Progenitor cell of endocrine pancreas (in vitro differentiated cells): ENCODE measurements at places on chromosomes 4 and X.

GRCh38 chr4:176734461-176734860 is 58.3 kb downstream of the VEGFC start:
- no peak for DNase-seq

DNA sequence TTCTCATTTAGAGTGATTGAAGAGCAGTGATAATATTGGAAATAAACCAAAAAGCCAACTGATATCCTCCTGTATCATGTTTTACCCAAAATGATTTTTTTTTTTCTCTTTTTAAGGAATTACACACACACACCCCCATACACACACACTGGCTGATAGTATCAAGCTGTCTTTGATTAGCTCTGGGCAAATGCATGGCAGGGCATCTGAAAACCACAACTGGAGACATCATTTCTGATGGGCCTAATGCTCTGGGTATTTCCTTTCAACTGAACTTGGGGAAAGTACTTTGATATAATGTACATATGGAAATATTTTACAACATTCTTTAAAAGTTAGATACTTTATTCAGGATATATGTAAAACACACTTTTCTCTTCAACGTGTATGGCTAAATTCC is 14.2 kb upstream of the OSTC start:
- DNase-seq, result no peak

- no peak for DNase-seq
Observed at GRCh38 chr4:3759236-3759635, 6.9 kb upstream of the ADRA2C start.

DNA sequence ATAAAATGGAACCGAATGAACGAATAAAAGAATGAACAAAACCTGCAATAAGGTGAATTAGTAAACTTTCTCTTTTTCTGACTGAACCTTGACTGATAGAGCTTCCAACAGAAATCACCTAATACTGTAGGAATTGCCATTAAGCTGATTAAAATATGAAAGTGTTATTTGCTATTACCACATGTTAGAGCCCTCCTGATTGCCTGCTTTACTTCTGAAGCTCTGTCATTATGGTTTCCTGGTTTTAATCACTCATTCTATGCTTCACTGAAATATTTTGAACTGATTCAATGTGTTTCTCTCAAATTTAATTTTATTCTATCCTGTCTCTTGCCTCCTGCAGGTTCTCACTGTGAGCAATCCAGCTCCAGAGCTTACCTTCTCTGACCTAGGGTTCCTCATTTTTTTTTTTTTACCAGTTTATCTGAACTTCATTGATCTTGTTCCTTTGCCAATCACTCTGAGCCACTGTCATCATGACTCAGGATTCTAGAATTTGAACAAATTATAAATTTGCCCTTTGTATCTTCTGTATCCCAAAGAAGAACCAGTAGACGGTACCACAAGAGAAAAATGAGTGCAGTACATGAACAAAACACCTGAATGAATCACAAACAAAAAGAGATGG is 48.1 kb upstream of the UGT2B15 start:
- DNase-seq, result no peak

GRCh38 chr4:14716691-14717090 is 285.6 kb upstream of the CPEB2 start:
- DNase-seq, result no peak

DNA sequence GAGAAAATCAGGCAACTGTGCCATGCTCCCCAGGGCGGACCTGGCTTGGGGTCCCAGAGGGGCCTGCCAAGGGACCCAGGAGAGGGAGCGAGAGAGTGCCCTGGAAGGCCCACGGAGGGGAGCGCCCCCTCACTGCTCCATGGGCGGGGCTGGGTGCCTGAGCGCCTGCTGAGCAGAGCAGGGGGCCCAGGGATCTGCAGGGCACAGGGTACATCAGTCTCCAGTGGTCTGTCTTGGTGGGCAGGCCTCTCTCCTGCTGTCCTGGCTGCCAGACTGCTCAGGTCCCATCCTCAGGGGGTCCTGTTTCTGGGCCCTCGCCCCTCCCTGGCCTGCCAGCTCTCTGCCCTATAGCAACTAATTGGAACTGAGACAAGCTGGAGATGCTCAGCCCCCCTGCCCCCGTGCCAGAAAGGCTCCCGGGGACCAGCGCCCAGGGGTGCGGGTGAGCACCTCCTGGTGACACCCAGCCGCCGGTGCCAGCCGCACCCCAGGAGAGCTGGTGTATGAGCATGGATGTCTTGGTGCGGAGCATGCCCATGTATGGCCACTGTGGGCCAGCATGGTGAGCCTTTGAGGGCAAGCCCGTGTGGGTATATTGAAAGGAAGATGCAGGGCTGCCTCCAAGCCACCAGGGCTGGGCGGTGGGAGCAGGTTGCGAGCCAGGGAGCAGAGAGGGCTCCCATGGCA is 1.3 kb downstream of the BGN start:
- DNase-seq, result no peak

- no peak for DNase-seq
Observed at GRCh38 chr4:124000233-124000632, 603.6 kb downstream of the SPRY1 start.

GRCh38 chrX:9528498-9528897 is 63.6 kb downstream of the TBL1X start:
- DNase-seq, result no peak

DNA sequence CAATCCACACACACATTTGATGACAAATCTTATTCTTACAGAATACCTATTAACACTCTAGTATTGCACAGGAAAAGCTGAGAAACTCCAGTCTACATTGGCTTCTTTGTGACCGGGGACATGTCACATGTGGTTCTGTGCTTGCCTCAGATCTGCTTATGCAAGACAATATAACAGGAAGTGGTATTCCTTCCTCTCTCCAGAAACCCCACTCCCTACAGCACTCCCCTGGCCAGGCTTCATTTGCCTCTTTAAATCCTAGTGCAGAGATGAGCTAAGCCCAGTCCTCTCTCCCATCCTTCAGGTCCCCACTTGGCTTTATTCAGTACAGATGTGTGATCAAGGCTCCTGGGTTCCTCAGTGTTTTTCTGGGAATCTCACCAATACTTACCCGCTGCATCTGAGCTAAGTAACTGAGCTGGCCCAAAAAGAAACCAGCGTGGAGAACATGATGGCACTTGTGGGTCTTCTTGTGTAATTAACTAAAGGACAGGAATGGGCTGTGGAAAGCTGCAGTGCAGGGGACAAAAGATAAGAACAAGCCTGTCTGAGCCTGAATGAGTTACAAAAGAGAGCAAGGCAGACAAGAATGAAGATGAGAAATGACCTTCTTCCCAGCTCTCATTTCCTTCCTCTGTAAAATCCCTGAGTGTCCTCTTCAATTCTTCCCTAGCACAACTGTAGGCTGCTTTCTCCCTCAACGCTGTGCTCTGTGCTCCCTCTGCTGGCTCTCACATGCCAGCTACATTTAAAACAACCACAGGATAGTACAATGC is 105.6 kb downstream of the HNRNPD start:
- peak; percentile 19 for DNase-seq

DNA sequence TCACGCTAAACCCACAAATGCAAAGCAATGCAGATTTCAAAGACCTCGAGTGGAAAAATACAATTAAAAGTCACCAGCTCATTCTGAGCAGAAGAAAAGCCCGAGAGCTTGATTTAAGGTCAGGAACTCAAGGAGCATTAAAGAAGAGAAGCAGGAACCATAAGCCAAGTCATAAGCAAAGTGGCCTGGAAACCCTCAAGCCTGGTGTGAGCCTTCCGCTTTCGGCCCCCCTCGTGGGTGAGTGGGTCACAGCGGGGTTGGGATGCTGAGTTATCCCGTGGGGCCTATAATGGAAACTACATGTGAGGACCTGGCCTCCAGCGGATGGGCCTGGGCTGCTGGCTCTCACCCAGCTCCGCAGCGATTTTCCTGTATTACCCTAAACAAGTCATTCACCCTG is 504.3 kb downstream of the RAB28 start:
- no peak for DNase-seq

- no peak for DNase-seq
Observed at GRCh38 chrX:23888887-23889501, 18.7 kb downstream of the APOO start.

- no peak for DNase-seq
Observed at GRCh38 chr4:150906987-150907633, 108.0 kb downstream of the LRBA start.

DNA sequence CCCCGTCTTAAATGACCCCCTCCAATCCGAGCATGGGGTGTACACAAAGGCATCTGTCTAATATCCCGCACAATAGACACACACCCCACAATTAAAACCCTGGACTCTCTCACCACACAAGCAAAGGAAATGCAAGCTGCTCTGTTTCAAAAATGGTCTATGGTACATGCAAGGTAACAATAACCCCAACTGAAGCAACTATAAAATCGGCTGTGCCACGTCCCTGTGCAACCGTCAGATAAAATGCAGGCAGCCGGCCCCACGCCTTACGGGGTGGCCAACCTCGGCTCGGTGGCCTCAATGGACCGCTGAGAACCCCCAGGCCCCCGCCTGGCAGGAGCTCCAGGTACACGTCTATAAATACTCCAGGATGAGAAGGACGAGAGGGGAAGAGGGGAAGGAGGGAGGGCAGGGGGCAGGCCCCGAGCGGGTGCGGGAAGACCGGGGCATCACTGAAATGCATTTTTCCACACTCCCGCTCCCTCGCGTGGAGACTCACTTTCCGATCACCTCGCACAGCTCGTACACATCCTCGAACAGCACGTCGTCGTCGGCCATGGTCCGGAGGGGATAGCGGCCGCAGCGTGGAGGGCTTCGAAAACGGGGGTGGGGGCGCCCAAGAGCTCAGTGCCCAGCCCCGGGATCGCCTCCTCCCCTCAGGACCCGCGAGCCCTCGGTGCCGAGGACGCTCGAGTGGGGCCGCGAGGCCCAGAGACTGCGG is 763 bp downstream of the CASK start:
- DNase-seq, result peak; percentile 15

DNA sequence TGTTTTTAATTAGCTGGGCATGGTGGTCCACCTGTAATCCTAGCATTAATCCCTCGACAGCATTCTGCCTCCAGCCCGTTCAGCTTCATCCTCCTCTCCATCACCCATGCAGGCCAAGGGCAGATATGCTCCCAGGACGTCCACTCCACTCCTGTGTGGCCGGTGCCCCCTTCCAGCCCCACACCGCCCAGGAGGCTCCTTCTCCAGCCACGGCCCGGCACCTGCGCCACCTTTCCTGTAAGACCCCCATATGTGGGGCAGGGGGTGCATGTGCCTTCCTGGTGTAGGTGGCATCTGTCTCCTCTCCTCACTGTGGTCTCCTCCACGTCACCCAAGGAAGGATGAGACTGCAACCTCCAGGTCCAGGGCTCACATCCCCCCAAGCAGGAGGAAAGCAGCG is 57.0 kb upstream of the MXD4 start:
- DNase-seq, result no peak

- no peak for DNase-seq
Observed at GRCh38 chrX:19566359-19567222, 51.3 kb upstream of the MAP3K15 start.

- no peak for DNase-seq
Observed at GRCh38 chr4:24657768-24658617, 73.6 kb upstream of the DHX15 start.

DNA sequence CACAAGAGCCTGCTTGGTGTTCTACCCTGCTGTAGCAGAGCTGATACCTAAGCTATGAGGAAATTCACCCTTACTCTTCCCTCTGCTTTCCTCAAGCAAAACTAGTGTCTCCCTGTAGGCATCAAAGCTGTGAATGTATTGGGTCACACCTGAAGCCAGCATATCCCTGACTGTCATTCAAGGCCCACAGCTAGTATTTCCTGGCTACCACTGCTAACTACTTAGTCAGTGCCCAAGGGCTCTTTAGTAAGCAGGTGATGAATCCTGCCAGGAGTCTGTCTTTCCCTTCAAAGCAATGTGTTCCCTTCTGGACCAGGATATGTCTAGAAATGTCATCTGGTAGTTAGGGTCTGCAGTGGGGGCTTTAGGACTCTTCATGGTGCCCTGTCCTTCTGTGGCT is 125.7 kb downstream of the RPA4 start:
- no peak for DNase-seq

- DNase-seq, result no peak
Observed at GRCh38 chr4:168931215-168931650, 78.8 kb downstream of the CBR4 start.

- no peak for DNase-seq
Observed at GRCh38 chr4:20505927-20506326, 194.3 kb upstream of the PACRGL start.

GRCh38 chr4:76762137-76763130 is 135.5 kb downstream of the SOWAHB start:
- DNase-seq, result no peak

- DNase-seq, result no peak
Observed at GRCh38 chr4:8403976-8404375, 36.5 kb downstream of the ACOX3 start.

DNA sequence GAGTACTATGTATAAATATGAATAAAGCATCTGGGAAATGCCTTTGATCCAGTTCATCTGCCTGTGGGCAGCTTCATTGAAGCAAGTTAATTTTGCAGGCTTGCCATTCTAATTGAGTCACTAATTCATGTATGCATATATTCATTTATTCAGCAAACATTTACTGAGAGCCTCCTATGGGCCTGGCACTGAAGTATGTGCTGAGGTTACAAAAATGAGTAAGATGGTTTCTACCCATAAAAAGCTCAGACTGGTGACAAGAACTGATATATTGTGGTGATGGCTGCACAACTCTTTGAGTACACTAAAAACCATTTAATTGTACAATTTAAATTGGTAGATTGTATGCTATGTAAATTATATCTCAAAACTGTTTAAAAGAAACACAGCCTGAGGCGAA is 1.1 kb upstream of the MRPL1 start:
- no peak for DNase-seq

GRCh38 chr4:156665780-156666366 is 305.7 kb downstream of the PDGFC start:
- no peak for DNase-seq

DNA sequence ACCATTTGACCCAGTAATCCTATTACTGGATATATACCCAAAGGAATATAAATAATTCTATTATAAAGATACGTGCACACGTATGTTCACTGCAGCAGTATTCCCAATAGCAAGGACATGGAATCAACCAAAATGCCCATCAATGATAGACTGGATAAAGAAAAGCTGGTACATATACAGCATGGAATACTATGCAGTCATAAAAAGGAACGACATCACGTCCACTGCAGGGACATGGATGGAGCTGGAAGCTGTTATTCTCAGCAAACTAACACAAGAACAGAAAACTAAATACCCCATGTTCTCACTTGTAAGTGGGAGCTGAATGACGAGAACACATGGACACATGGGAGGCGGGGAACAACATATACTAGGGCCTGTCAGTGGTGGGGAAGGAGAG is 69.7 kb downstream of the PHF8 start:
- DNase-seq, result no peak

GRCh38 chrX:54182194-54182863 is 725 bp downstream of the FAM120C start:
- DNase-seq, result no peak

GRCh38 chrX:116726806-116727205 is 264.0 kb upstream of the CT83 start:
- no peak for DNase-seq

GRCh38 chrX:3563451-3563850 is 150.0 kb downstream of the PRKX start:
- DNase-seq, result no peak

GRCh38 chrX:10177601-10178000 is 20.8 kb downstream of the CLCN4 start:
- DNase-seq, result no peak
